Smooth muscle cell of the umbilical artery (primary cell): ENCODE measurements at places on chromosomes 1 and 21. TPM values are rescaled to one million over a fixed set of nuclear protein-coding genes. Genes with fewer than 3 reads are reported as not detected.

Gene TSPAN2
- 0.23 and 0.30 TPM in 2 replicates for total RNA-seq

Gene AGT
- 0.09 TPM in 1 of 2 replicates, not detected in the other for total RNA-seq

Gene SH2D1B
- not detected in 2 replicates for total RNA-seq

Gene ZBTB8B
- total RNA-seq: under 0.01 TPM in 2 replicates

Gene TRIM45
- 2.4 and 5.3 TPM in 2 replicates for total RNA-seq

Gene KLHDC7A
- total RNA-seq: not detected in 2 replicates
